ENCODE measurements at places on chromosomes 3 and 15.

GRCh38 chr3:42745291-42745745, 27.7 kb downstream of the CCDC13 start:
- DNase-seq: no peak

DNA sequence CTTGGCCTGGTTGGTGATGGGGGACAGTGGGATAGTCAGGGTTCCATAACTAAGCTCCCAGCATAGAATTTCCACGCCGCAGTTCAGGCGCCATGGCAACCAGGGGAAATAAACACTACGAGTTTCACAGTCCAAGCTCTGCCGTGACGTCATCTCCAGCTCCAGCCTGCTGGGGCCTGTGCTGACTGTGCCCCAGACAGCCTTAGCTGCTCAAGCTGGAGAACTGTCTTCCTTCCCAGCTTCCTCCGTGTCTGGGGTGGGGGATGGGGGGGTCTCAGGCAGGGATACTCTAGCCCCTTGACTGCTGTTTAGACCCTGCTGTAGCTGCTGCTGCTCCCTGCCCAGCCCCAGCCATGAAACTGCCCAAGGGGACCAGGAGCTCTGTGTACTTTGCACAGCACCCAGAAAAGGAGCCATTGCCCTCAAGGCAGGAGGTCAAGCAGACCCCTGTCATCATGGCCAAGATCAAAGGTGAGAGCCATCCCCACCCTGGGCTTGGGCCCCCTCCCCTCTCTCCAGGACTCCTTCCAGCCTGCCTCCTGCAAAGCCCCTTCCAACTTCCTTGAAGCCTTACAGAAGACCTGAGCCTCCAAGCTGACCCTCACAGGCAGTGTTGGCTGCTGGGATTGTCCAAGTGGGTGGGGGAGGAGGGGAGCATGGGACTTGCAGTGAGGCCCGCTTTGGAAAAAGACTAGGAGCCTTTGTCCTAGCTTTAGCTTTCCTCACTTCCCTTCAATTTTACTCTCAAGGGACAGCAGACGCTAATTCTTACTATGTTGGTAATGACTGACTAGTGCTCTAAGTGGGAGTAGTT, 11.4 kb upstream of the CSPG4 start:
- no peak for DNase-seq

DNA sequence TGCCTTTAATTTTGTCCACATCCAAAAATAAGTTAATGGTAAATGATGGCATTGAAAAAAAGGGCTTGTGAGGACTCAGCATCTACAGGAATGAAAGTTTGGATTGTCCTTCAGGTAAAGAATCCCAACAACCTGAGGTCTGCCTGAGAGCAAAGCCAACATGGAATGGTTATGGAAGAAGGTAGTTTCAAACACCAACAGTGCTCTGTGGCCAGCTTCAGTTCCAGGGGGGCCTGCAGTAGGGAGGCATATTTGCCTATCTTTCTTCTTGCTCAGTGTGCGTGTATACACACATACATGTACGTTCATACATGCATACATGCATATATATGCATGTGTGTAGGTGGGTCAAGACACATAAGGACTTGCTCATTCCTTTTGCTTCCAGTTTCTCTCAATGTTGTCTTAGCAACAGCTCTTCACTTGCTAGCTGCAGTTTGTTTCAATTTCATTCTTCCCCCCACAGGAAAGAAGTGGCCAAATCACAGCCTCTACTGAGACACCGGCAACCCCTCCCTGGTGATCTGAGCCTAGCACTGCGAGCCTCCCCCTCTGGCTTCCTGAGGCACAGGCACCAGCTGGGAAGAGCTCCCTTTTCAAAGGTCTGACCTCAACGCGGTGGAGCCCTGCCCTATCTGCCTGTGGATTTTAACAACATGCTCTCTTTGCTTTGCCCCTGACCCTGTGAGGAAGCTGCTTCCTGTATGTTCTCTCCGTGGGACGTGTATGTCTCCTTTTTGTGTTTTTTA, 146.2 kb downstream of the KLF13 start:
- peak; percentile 53 for DNase-seq

DNA sequence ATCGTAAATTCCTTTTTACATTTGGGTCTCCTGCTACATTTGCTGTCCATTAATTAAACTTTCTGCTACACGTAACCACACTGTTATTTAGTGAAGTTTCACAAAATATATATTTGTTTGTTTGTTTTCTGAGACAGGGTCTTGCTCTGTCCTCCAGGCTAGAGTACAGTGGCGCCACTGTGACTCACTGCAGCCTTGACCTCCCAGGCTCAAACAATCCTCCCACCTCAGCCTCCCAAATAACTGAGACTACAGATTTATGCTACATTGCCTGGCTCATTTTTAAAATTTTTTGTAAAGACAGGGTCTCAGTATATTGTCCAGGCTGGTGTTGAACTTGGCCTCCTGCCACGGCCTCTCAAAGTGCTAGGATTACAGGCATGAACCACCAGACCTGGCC, 20.5 kb downstream of the TOPBP1 start:
- no peak for DNase-seq

DNA sequence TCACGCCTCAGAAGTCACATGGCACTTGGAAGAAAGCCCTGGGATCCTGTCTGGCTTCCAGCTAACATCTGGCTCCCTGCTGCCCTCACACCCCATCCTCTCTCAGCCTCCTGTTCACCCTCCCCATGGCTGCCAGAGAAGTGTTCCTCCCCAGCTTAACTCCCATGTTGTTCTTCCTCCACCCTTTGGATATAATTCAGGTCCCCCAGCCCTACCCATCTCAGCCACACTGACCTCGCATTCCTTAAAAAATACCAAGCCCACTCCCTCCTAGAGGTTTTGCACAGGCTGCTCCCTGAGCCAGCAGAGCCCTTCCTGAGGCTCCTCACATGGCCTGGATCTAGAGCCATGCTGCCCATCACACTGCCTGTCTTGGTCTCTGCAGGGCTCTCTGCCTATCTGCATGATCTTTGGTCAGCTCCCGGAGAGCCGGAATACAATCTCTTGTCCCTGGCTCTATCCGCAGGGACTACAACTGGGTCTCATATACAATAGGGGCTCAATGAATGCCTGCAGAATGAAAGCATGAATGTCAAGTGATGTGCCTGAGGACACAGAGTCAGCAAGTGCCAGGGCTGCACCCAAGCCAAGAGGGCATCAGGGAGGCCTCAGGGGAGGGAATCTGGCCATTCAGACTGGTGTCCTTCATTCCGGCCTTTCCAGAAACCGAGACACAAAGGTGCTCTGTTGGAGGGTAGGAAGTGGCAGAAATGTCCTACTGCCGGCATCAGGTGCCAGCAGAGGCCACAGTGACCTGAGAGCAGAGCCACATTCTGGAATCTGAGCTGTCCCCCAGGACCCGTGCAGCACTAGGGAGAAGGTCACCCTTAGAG, 3.8 kb upstream of the TKT start:
- no peak for DNase-seq

DNA sequence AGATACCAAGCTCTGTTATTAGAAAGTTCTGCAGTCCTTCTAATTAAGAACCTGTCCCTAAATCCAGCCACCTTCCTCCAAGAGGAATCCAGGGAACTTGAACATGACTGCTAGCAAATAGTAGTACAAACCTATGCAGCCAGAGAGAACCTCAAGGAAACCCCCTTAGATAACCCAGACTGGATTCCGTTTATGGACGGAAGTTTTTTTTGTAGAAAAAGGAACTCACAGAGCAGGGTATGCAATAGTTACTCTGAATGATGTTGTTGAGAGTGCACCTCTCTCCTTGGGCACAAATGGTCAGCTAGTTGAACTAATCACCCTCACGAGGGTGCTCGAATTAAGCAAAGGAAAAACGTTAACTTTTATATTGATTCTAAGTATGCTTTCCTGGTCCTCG, 40.8 kb downstream of the TM4SF18 start:
- no peak for DNase-seq

- no peak for DNase-seq
Observed at GRCh38 chr15:67114046-67114445, 48.6 kb downstream of the SMAD3 start.

DNA sequence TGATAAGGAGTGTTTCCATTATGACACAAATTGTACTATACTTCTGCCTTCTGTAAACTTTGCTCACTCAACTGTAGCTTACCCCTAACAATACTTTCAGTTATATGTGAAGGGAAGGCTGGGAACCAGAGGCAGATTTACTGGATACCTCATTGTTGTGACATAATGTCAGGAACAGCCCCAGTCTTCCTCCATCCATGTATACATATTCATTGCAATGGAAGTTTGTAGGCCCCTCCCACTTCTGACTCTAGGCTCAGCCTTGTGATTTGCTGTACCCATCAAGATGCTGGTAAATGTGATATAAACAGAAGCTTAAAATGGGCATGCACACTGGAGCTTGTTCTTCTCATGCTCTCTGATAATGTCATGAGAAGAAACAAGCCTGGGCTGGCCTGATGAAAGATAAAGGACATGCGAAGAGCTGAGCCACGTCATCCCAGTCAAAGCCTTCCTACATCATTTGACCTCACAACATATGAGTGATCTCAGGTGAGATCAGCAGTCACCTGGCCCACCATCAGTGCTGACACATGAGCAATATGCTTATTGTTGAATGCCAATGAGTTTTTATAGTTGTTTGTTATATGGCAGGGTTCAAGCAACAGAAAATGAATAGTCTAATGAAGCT, 267.8 kb downstream of the GAP43 start:
- no peak for DNase-seq

GRCh38 chr3:140505213-140505612, 172.7 kb upstream of the TRIM42 start:
- no peak for DNase-seq

- no peak for DNase-seq
Observed at GRCh38 chr3:8851703-8852102, 82.3 kb upstream of the OXTR start.

GRCh38 chr15:54149115-54149531, 170.9 kb downstream of the UNC13C start:
- no peak for DNase-seq

DNA sequence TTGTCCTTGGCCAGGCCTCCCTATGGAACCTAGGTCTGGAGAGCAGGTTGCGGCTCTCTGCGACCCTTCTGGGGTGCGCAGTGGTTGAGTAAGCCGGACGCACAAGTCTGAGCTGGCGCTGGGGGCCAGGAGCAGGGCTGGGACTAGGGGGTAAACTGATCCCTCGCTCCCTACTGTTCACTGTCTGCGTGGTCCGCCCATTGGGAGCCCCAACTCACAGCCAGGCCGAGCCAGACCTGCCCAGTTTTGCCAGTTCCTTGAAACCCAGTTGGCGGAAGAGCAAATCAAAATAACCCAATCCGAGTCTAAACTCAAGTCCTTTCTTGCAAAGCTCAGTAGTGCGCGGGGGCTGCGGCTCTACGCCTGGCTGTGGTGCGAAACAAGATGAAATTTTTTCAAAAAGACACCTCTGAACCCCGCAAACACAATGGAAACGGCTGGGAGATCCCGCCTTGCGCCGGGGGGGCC, 17.5 kb downstream of the RGMA start:
- no peak for DNase-seq

DNA sequence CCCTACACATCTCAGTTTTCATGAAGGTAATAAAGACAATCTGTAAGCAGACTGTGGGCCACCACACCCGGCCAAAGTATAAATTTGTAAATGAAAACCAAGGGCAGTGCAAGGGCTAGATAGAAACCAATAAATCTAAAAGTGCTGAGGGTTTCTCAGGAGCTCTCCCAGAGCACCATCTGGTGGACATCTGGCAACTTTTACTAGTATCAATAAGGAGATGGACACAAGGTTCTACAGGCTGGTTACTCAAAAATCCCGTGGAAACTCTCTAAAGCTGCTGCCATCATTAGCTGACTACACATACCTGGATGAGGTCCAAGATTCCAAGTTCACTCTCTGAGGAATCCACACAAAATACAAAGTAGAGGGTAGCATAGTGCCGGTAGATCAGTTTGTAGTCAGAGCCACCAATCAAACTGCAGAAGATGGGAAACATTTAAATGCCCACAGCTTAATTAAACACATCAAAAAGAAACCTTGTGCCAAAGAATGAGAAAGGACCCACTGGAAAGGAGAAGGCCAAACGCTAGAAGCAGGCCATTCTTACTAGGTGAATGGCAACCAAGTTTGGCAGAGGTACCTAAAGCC, 5.5 kb downstream of the AP3S2 start:
- DNase-seq: no peak

- no peak for DNase-seq
Observed at GRCh38 chr3:169699536-169700050, 36.1 kb upstream of the MECOM start.

Data from stimulated activated naive CD8-positive, alpha-beta T cell treated with anti-CD3 and anti-CD28 coated beads, Interleukin-15, amount 100 ng/mL, for 72 hours (primary cell).